SHP77 (cell line): ENCODE measurements at places on chromosomes 1 and 21.

GRCh38 chr1:211734359-211734758, 58.9 kb upstream of the NEK2 start:
- DNase-seq = no peak

DNA sequence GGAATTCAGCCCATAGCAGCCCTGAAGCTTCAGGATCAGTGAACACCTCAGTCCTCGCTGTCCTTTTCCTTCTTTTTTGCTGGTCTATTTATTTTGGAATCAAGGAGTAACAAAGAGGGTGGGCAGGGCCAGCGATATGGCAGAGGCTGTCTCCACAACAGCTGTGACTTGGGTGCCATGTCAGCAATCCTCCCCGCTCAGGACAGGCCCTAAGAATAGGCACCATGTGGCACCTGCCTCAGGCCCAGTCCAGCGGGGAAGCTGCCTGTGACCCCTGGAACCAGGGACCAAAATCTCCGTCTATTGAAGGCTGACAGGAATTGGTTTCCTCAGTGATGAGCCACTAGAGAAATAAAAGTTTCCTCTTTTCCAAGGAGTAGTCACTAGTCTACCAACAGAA, 58.6 kb upstream of the TNR start:
- no peak for DNase-seq

DNA sequence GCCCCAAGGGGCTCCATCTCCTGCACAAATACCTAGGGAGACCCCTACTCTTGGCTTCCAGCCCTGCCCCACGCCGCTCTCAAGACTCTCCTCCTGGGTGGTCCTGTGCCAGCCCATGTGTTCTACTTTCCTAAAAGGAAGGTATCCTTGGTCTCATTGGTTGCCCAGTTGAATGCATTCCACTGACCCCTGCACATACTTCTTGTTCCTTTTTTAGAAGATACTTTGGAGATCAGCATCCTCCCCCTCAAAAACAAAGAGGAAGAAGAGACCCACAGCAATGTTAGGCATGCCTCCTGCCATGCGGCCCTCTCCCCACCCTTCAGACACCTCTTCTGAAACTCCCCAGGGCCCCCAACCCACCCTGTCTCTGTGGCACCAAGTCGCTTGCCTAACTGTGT, 4.1 kb downstream of the SLAMF9 start:
- DNase-seq = no peak

GRCh38 chr1:227769047-227769935, 34.1 kb downstream of the SNAP47 start:
- no peak for DNase-seq

DNA sequence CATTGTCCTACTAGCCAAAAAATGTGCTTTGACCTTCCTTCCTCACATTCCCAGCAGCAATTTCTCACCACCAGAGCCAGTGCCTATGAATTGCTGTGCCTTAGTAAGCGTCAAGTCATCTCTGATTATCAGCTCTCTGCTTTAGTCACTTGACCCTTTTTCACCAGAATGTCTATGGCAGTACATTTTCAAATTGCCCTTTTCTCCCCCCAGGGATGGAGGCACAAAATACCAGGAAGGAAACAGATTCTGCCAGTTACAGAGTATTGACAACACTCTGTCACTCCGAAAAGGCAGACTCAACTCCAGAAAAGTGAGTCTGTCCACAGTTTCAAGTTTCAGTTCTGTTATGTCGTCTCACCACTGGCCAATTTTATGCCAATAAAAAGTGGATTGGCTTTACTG, 167.4 kb downstream of the TNFSF18 start:
- DNase-seq = no peak

- DNase-seq = no peak
These were observed 151.6 kb downstream of the AJAP1 start for GRCh38 chr1:4805987-4806386.

DNA sequence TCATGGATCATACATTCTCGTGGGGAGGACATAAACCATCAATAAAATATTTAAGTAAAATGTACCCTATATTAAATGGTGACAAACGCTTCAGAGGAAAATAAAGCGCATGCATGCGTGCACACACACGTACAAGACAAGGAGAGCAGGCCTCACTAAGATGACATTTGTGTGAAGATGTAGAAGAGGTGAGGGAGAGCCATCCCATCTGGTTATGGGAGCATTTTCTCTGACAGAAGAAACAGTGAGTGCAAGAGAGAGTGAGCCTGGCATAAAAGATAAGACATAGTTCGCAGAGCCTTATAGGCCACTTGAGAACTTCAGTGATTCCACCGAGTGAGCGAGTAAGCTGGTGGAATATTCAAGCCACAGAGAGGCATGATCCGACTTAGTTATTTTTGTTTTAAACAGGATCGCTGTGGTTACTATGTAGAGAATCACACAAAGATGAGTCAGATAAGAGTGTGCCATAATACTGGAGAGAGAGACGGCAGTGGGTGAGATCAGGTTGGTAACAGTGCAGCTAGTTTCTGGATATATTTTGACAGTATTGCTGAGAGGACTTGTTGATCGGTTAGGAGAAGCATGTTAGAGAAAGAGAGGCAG, 624.2 kb downstream of the PLPP3 start:
- DNase-seq = no peak
